ENCODE measurements at places on chromosomes 13 and 19.

DNA sequence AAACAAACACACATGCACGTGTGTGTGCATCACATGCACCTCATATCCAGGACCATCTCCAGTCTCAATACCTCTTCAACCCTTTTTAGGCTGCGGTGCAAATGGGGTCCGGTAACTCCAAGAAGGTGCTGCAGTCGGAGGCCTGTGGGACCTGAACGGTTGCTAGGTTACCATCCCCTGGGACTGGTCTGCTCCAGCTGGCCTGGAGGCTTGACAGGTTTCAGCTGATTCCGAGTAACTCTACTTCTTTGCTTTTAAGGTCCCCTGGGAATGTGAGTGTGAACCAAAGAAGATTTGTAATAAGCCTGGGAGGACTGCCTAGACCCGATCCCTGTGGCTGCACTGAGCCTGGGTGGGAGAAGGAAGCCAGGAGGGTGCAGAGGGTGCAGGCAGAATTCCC is 117.5 kb downstream of the CCNA1 start:
- DNase-seq, result no peak

GRCh38 chr13:114132419-114133121 is at the start of gene RASA3:
TSS of gene RASA3 (minus strand) at chr13:114132623. CDS start at chr13:114132489, 134 bp downstream.
- DNase-seq, result peak; percentile 51

GRCh38 chr13:98365302-98365701 is 188.2 kb upstream of the RNF113B start:
- no peak for DNase-seq

- DNase-seq, result no peak
Measured at GRCh38 chr19:14482172-14482941, 7.2 kb upstream of the PTGER1 start.

DNA sequence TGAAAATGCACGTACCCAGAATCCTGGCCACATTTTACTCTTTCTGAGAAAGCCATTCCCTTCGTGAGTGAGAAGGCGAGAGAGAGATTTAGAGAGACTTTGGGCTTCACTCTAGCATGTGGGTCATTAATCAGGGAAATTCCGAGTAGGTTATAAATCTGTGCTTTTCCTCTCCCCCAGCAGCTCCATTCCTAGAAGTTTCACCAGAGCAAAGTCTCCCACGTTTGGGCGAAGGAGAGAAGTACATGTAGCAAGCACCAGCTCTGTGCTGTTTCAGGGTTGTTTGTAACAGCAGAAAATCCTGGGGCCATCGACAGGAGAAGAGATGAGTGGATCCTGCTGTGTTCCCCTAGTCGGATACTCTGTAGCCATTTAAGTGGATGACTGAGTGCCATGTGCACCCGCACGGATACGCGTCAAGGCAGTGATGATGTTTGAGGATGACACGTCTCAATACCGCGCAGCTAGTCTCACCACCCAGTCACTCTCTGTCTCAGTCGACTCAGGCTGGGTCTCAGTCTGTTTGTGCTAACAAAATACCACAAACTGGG is 131.8 kb upstream of the PEG3 start:
- no peak for DNase-seq

GRCh38 chr19:18128044-18128443 is 24.9 kb upstream of the PIK3R2 start:
- DNase-seq, result peak; percentile 84

DNA sequence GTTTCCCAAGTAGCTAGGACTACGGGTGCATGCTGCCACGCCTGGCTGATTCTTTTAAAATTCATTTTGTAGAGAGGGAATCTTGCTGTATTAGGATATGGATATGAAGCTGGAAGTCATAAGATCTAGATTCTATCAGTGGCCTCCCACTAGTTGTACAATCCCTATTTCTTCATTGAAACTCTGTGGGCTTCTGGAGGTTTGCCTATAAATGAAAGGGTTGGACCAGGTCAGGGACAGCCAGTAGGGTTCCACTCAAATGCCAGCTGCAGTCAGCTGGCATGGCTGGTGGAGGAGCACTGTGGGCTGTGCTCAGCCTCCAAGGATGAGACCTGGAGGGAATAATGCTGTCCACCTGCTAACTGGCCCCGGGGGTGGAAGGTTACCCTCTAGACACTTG is 110.2 kb upstream of the GJB6 start:
- no peak for DNase-seq

- DNase-seq, result no peak
Measured at GRCh38 chr13:92677571-92677970, 549.0 kb upstream of the GPC6 start.

DNA sequence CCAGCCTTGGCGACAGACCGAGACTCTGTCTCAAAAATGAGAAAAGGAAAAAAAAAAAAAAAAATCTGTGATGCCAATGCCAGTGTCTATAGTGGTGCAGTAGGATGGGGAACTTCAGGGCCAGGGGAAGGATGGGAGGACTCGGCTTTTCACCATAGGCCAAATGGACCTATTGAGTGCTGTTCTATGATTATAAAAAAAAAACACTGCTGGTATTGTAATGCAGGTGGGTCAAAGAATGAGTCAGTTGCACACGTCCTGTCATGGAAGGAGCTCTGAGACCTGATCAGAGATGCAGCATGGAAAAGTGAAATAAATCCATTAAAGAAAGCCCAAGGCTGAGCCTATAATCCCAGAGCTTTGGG is 7.0 kb downstream of the DNAJB1 start:
- DNase-seq, result peak; percentile 23

DNA sequence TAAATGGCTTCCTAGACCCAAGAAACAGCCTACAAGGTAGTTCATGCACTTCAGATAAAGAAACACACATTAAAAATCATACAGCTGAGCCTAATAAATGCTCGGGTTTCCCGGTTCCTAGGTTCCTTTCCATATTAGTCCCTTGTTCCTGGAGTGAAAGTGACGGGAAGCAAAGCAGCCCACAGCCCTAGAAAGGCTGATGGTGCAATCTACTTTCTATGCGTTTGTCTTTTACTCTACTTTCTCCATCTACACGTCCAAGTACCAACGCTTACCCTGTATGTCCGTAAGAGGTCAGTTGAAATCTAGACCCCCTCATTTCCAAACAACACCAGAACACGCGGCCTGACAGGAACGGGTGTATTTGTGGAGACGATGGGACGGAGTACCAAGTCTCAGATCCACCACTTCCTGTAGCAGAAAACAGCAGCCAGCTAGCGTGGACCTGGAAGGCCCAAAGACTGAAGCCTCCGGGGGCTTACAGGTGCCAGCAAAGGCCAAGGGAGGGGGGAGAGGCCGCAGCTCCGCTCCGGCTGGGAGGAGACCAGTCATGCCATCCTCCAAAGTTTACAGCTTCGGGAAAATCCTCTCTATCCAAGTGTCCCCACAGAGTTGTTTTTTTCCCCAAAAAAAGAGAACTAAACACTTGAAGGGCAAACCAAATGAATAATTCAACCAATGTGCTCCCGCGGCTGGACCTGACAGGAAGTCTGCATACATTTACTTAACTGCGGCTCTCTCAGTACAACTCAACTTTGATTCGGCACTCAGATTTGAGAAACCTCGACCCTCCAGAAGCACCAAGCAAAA is 34.1 kb downstream of the STK24 start:
- DNase-seq, result peak; percentile 68

DNA sequence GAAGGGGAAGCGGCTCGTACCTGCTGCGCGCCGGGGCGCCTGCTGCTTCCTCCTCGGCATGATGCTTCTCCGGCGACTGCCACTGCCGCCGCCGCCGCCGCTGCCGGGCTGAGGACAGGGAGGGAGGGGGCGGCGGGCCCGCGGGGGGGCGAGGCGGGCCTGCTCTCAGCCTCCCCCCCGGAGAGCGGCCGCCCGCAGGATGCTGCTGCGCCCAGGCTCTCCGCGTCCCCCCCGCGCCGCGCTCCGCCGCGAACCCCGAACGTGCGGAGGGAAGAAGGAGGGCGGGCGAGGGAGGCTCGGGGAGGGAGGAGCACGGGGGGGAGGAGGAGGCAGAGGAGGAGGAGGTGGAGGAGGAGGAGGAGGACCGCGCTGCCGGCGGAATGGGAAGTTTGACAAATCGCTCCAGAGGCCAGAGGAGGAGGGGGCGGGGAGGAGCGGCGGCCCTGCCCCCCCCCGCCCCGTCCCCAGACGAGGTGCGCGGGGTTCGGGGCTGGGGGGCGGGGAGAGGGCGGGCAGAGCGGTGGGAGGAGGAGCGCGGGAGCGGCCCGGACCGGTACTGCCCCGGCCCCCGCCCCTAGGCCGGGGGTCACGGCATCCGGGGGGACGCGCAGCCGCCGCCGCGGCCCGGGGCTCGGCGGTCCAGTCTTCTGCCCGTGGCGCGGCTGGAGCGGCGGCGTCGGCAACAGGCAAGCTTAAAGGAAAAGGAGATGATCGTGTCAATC is at the start of gene TSHZ3:
Gene TSHZ3, minus strand, starts transcription at position 277 of the 722 bp plus-strand sequence. Its CDS starts 217 bp downstream, at position 60.
- peak; percentile 71 for DNase-seq

GRCh38 chr19:17054746-17055145 is 20.5 kb downstream of the HAUS8 start:
- no peak for DNase-seq

GRCh38 chr19:29645911-29646310 is 19.4 kb upstream of the PLEKHF1 start:
- no peak for DNase-seq

GRCh38 chr13:88217372-88217771 is 546.2 kb downstream of the SLITRK5 start:
- DNase-seq, result no peak

- DNase-seq, result no peak
Measured at GRCh38 chr19:33417751-33418150, 44.2 kb downstream of the CEBPG start.

DNA sequence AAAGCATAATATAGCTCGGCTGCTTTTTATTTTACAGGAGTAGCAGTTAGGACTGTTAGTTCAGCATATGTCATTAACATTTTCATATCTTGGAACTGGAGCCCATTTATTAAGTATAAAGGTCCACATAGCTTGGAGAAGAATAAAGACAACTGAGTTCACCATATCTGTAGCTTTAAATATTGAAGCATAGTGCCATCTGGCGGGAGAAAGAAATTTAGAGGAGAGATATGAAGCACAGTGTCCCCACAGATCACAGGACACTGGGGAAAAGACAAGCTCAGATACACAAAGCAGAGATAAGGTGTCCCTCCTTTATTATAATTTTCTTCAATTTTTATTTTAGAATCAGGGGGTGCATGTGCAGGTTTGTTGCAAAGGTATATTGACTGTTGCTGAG is 104.7 kb upstream of the FREM2 start:
- DNase-seq, result no peak

DNA sequence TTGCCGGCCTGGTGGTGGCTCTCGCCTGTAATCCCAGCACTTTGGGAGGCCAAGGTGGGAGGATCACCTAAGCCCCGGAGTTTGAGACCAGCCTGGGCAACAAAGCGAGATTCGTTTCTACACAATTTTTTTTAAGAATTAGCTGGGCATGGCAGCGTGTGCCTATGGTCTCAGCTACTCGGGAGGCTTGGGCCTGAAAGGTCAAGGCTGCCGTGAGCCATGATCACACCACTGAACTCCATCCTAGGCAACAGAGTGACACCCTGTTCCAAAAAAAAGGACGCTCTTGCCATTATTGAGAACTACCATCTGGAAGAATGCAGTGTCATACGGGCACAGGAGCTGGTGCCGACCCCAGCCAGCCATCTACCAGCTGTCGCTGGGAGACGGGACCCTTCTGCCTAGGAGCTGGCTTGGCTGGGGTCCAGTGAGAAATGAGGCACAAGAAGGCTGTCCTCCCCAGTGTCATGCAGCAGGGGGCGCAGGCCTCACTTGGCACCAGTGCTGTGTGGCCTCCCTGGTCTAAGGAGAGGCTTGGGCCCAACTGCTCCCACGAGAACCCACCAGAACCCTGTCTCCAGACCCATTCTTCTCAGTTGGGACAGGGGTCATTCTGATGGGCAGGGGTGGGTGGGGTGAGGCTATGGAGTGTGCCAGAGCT is 12.2 kb upstream of the RELB start:
- DNase-seq, result peak; percentile 60

DNA sequence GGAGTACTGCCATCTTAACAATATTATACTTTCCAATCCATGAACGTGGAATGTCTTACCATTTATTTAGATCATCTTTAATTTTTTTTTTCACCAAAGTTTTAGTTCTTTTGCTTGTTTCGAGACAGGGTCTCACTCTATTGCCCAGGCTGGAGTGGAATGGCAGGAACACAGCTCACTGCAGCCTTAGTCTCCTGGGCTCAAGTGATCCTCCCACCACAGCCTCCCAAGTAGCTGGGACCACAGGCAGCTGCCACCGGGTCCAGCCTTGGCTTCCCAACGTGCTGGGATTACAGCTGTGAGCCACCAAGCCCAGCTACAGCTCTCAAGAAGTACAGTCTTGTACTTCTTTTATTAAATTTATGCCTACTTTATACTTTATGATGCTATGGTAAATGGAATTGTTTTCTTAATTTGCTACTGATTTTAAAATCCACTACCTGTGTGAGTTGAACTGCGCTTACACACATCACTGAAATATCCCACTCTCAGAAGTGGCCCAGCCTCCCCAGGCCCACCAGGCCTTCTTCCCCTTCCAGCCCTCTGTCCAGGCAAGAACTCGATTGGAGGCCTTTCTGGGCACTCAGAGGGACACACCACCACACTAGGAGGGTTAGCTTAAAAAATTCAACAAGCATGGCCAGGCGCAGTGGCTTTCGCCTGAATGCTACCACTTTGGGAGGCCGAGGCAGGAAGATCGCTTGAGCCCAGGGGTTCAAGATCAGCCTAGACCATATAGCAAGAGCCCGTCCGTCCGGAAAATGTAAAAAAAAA is 1.0 kb upstream of the PGLS start:
- DNase-seq, result no peak

- DNase-seq, result no peak
Measured at GRCh38 chr13:37701306-37701705, 102.7 kb upstream of the POSTN start.

- DNase-seq, result no peak
Measured at GRCh38 chr13:20700288-20700687, 3.2 kb upstream of the IL17D start.

- DNase-seq, result no peak
Measured at GRCh38 chr19:30930941-30931706, 418.1 kb downstream of the TSHZ3 start.

DNA sequence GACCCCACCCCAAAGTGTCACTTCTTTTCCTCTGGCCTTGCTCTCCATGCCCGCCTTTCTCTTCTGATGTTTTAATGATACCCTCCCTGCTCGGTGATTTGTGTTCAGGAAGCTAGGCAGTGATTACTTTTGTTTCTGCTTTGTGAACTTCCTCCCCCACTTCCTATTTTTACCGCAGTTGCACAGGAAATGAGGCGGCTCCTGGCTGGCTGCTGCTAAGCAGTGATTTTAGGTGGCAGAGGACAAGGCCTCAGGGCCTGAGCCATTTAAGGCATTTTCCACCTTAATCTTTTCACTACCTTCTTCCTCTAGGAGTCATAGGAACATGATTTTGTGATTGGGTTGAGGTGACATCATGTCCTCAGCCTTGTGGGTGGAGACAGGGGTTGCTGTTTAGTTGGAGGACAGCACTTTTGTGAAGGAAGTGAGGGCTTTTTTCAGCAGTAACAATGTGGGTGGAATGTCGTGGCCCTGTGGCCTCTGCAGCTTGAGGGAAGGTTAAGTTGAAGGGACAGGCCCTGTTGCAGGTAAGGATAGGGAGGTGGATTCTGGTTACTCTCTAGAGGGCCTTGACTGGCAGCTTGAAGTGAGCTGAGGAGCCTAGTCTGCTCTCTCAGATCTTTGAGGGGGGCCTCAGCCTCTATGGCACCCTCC is 15.7 kb downstream of the GARRE1 start:
- peak; percentile 83 for DNase-seq

- no peak for DNase-seq
Measured at GRCh38 chr13:44876782-44877324, 112.4 kb downstream of the NUFIP1 start.

- DNase-seq, result no peak
Measured at GRCh38 chr19:34787059-34787824, 14.2 kb upstream of the ZNF599 start.

Data from CD14-positive monocyte (primary cell).